Adrenal gland (tissue), 19 donors: ENCODE measurements at places on chromosomes 3 and 15. TPM values are rescaled to one million over a fixed set of nuclear protein-coding genes. Genes with fewer than 3 reads are reported as not detected.

Gene CCR9
- polyA plus RNA-seq: not detected

Gene METTL6
- 8.4 TPM for polyA plus RNA-seq

Gene LSAMP
- polyA plus RNA-seq: 6.0 TPM

Gene ANXA2
- polyA plus RNA-seq: 476 TPM

Gene DNASE1L3
- 29.2 TPM for polyA plus RNA-seq

Gene ST3GAL6
- 24.9 TPM for polyA plus RNA-seq

Gene PCSK6
- polyA plus RNA-seq: 2.0 TPM

Gene RBSN
- 14.8 TPM for polyA plus RNA-seq

Gene FOXB1
- not detected for polyA plus RNA-seq

Gene KIF15
- 0.24 TPM for polyA plus RNA-seq

Gene LARP6
- polyA plus RNA-seq: 25.0 TPM

Gene FAM3D
- 0.17 TPM for polyA plus RNA-seq

Gene RBM15B
- 13.5 TPM for polyA plus RNA-seq

Gene NDN
- polyA plus RNA-seq: 19.3 TPM

Gene GP5
- polyA plus RNA-seq: not detected

Gene LRIG1
- polyA plus RNA-seq: 3.2 TPM

Gene GOLGA8R
- 4.7 TPM for polyA plus RNA-seq

Gene USP8
- polyA plus RNA-seq: 78.4 TPM

Gene MDFIC2
- polyA plus RNA-seq: not detected

Gene C3orf85
- polyA plus RNA-seq: not detected

Gene SPINK8
- not detected for polyA plus RNA-seq

Gene CIP2A
- polyA plus RNA-seq: 1.1 TPM

Gene RTP1
- polyA plus RNA-seq: 0.03 TPM

Gene BFSP2
- polyA plus RNA-seq: not detected

Gene ASB14
- not detected for polyA plus RNA-seq

Gene SEMA3G
- 6.4 TPM for polyA plus RNA-seq

Gene ARL14
- polyA plus RNA-seq: not detected

Gene SLC28A2
- 0.03 TPM for polyA plus RNA-seq

Gene PLSCR4
- polyA plus RNA-seq: 25.9 TPM

Gene TRIM42
- not detected for polyA plus RNA-seq

Gene ISLR
- 26.3 TPM for polyA plus RNA-seq

Gene SIDT1
- 1.6 TPM for polyA plus RNA-seq

Gene IL12A
- 0.10 TPM for polyA plus RNA-seq

Gene SYNPR
- polyA plus RNA-seq: 0.22 TPM

Gene IGSF10
- 6.5 TPM for polyA plus RNA-seq

Gene GPR176
- polyA plus RNA-seq: 3.6 TPM

Gene QARS1
- 353 TPM for polyA plus RNA-seq

Gene PRICKLE2
- polyA plus RNA-seq: 1.3 TPM

Gene ADIPOQ
- 0.71 TPM for polyA plus RNA-seq

Gene CIDEC
- 0.38 TPM for polyA plus RNA-seq

Gene ATP13A5
- not detected for polyA plus RNA-seq

Gene ABHD10
- 30.3 TPM for polyA plus RNA-seq

Gene ABI3BP
- 9.0 TPM for polyA plus RNA-seq

Gene CCDC33
- 0.42 TPM for polyA plus RNA-seq

Gene CA12
- polyA plus RNA-seq: 0.20 TPM

Gene FANCD2OS
- polyA plus RNA-seq: not detected

Gene TTLL13
- polyA plus RNA-seq: 0.11 TPM
